ENCODE measurements at places on chromosomes 7 and 10.

- no peak for DNase-seq
These were observed 101.4 kb upstream of the ZNF32 start for GRCh38 chr10:43749940-43750552.

- no peak for DNase-seq
These were observed 41.9 kb downstream of the ANKMY2 start for GRCh38 chr7:16603633-16604032.

- DNase-seq, result no peak
These were observed 91.2 kb downstream of the OTUD1 start for GRCh38 chr10:23530079-23530478.

DNA sequence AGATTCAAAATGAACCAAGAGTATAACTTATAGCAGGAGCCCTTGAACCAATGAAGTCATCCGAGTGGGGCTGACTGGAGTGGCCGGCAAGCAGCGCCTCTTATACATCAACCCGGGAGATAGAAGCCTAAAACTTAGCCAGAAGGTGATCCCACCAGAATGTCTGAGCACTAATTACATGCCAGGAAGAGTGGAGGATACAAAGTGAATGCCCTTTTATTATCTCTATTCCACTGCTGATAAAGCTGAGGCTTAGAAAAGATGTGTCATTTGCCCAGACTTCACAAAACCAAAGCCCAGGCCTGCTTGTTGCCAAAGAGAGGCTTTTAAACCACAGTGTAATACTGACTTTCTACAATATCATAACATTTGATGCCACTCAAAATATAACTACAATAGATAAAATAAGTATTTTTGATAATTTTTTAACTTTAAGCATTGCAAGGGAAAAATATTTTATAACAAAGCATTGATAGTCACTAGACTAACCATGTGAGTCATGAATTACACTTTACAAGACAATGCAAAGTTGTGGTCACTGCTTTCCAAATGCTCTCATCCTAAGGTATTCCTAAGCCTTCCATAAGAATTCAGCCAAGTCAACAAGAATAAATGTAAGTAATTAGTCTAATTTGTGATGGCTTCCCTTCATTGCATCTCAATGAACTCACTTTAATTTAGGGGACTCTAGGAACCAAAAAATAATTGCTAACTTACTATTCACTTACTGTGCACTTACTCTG is 58.6 kb upstream of the ARID5B start:
- DNase-seq, result no peak

DNA sequence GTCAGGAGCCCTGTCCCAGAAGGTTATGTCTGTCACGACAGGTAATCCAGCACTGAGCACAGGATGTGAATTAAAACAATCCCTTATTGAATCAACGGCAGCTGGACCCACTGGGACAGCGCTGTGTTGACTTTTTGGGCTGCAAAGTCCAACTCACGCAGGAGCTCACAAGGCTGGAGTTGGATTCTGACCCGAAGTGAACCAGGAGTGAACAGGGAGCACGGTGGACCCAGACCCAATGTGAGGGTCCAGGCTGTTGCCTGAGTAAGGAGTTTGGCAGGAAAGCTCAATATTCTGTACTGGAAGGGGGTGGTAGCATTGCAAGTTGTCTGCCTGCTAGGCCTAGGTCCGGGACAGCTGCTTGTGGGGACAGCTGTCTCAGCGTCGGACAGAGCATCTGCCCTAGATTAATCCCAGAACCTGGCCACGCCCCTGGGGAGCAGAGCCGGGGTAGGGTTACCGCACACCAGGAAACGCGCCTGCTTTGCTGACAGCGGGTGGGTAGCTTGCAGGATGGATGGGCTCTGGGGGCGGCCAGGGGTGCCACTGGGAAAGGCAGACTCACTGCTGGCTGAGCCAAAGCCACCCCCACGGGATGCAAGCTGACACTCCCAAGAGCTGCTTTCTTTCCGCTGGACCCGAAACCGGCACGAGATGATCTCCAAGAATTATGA is 24.0 kb downstream of the COL26A1 start:
- peak; percentile 47 for DNase-seq

DNA sequence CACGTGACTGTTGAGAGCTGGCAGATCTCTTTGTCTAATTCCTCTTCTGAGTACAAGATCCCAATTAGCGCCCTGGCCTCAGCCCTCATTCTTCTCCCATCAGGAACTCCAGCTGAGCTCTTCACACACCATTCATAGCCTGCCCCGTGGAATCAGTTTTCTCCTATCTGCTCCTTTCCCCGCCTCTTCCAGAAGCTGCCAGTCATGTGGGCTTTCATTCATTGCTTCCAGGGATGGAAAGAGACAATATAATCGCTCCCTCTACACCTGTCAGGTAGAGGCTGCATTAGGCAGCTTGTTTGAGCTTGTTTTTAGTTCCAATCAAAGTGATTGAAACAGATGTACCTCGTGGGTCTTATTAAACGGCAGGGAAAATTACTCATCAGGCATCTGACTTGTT is 515.8 kb downstream of the TYW1 start:
- DNase-seq, result no peak

GRCh38 chr10:100888957-100889356 is 23.8 kb upstream of the SLF2 start:
- no peak for DNase-seq

GRCh38 chr7:151630851-151631569 is 111.3 kb upstream of the RHEB start:
- no peak for DNase-seq

- no peak for DNase-seq
These were observed 83.1 kb upstream of the SORCS3 start for GRCh38 chr10:104557966-104558365.

All from HEK293T (cell line).